MG63 (cell line): ENCODE measurements at places on chromosomes 5 and 9. TPM values are rescaled to one million over a fixed set of nuclear protein-coding genes. Genes with fewer than 3 reads are reported as not detected.
A peak's percentile ranks its signal among the peaks of the same experiment; 100 is the strongest.

TLX3 gene
- not detected in 2 replicates for total RNA-seq

DNA sequence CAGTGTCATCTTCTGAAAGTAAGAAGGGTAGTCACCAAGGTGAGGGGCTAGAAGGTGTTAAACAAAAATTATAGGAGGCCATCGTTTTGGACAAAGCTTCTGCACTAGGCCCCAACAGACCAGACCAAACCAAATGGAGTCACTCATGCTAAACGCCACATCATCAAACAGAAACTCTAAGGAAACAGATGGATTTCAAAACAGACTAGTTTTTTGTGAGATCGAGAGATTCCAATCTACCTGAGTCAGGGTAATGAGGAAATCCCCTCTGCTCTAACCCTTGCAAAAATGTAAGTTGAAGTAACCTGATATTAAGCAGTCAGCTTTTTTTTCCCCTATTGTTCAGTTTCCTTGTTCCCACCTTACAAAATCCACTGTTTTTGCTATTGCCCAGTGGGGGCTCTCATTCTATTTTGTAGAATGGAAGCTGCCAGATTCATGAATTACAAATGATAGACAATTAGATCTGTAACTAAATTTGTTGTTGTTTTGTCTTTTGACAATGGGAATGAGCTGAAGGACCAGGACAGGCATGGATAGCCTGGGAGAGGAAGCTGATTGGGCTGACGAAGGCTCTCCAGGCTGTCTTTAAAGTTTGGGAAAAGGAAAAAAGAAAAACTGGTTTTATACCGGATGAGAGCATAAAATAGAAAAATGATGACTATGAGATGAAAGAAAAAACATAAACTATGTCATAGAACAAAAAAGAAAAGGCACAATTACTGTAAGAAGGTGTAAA lies 94.7 kb upstream of the ADAMTSL1 start:
- DNase-seq = no peak

GRCh38 chr9:118767571-118767970 lies 601.7 kb downstream of the BRINP1 start:
- DNase-seq = no peak

DNA sequence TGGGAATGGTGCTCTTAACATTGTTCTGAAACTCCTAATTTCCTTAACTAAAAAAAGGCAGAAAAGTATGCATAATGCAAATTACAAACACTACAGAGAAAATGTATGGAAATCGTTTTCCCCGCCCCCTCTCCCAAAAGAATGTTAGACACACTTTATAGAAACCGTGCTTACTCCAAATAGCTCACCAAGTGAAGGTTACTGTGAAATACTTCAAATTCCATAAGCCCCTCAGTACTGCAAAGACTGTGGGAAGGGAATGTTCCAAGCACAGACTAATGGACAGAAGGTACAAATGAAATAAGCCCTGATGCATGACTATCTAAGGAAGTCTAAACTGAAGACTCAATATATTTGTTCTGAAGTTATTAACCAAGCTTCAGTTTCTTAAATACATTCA lies 12.5 kb downstream of the MAPKAP1 start:
- no peak for DNase-seq

NEUROG1 gene
- not detected in 2 replicates for total RNA-seq

PCDHA3 gene
- not detected in 2 replicates for total RNA-seq

DNA sequence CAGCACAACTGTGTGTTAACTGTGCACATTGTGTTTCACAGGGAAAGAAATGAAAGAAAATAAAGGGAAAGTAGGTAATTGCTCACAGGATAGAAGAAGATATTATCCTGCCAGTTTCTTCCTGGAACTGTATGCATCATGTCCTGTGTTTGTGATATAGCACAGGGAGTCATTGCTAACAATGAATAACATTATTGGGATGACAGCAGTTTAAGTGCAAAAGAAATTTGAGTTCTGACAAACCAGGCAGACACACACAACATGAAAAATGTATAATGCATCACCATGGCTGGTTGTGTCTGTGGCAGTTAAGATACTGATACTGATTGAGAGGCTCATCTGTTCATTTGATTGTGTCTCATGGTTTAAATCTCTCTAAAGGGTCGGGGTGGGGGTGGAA lies 145.4 kb downstream of the SPATA31D1 start:
- DNase-seq = no peak

DNA sequence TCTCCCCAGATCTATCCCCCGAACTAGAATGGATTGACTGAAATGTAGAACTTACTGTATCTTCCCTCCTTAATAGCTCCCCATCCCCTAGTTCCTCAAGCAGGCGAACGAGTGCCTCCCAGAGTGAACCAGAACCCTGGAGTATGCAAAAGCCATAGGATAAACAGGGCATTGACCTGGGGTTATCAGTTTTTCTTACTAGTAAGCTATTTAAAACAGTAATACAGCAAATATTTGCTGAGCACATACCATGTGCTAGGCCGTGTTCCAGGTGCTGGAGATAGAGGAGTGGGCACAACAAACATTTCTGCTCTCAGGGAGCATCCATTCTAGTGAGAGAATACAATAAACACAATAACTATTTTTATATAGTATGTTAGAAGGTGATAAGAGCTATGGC lies 1.8 kb downstream of the SKP2 start:
- no peak for DNase-seq

DNA sequence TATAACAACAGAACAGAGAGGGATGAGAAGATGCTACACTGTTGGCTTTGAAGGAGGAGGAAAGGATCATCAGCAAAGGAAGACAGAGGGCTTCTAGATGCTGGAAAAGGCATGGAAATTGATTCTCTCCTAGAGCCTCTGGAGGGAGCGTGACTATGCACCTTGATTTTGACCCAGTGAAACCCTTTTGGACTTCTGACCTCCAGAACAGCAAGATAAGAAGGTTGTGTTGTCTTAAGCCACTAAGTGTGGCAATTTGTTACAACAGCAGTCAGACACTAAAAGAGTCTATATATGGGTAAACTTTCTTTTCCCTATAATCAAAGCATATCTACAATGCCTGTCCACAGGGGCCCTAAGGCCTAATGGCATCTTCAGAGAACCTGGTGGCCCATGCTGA lies 56.1 kb upstream of the MVB12B start:
- no peak for DNase-seq

DNA sequence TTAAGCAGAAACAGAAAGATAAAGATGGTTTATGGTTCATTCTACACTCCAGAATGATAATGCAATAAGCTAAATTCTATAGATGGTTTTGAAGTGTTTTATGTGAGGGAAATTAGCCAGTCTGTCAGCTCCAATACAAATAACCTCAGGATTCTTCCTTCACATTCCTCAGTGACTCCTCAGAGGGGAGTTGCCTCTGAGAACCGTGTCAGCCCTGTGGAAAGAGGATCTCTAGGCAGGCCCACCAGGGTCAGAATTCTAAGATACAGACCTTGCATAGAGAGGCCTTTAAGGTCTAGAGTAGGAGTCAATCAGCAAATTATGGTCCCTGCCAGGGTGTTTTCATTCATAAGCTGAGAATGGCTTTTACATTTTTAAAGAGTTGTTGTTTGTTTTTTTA lies 26.6 kb downstream of the RUSC2 start:
- DNase-seq = peak; percentile 92

DNA sequence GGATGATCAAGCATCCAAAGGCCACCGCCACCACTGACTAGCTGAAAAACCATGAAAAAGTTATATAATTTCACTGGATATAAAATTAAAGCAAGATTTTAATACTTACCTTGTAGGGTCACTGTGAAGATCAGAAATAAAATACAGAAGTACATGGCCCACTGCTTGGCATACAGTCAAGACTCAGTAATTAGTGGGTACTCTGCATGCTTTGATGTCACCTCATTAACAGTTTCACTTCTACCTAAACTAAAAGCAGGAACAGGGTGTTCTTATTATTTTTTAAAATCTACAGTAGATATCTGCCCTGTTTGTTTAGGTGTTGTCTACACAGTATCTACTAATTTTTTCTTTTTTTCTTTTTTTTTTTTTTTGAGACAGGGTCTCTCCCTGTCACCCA lies 66.4 kb downstream of the NFIB start:
- no peak for DNase-seq

DNA sequence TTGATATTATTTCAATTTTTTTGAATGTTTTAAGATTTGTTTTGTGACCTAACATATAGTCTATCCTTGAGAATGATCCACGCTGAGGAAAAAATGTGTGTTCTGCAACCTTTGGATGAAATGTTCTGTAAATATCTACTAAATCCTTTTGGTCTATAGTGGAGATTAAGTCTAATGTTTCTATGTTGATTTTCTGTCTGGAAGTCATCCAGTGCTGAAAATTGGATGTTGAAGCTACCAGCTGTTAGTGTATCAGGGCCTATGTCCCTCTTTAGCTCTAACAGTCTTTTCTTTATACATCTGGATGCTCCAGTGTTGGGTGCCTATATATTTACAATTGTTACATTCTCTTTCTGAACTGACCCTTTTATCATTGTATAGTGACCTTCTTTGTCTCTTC lies 422.3 kb downstream of the TMEM232 start:
- no peak for DNase-seq

NR6A1 gene
- 0.37 and 2.5 TPM in 2 replicates for total RNA-seq

- no peak for DNase-seq
Measured at GRCh38 chr5:17944046-17944445, 309.8 kb downstream of the TAF11L14 start.

GRCh38 chr9:5841771-5842573 lies 9.1 kb upstream of the ERMP1 start:
- no peak for DNase-seq

DNA sequence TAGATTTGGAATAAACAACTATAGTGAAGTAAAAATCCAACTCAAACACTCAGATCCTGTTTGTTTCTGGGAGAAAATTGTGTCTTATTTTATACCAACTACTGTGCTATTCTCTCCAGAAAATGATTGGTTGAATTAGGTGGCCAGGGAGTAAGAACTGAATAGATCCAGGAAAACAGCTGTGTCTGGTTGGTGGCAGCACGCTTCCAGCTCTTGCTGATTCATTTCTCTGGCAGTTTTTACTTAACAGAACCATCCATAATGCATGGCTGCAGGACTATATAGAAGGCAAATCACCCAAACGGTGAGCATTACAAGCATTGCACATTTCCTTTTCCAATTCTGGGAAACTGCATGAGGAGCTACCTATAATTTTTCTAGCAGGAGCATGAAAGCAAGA lies 29.5 kb downstream of the DMAC1 start:
- no peak for DNase-seq
